ENCODE measurements at places on chromosomes 5 and 9. TPM values are rescaled to one million over a fixed set of nuclear protein-coding genes. Genes with fewer than 3 reads are reported as not detected.

DNA sequence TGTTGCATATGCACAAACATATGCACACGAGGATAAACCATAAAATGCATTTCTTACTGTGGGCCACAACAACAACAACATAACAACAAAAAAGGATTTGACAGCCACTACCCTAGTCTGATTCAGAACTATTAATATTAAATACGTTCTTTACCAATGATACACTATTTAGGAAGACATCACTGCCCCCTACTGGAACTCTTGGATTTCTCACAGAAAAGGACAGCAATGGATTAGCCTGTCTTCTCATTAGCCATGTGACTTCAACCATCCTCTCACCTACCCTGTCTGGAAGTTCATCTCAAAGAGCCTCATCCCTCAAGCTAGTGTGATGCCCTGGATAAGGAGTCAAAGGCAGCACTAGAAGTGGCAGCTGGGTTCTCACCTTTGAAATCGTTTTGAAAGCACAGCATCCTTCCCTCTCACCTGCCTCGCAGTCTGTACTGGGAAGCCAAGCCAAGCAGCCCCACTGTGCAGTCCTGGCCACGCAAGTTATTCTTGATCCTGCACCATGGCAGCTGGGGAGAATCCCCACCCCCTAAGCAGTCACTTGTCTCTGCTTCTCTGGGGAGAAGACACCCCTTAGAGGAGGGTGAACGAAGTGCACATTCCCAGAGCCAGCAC is 64.6 kb downstream of the SH3TC2 start:
- DNase-seq = no peak

Gene CDH9
- not detected for total RNA-seq

Gene BSPRY
- total RNA-seq = 3.9 TPM

DNA sequence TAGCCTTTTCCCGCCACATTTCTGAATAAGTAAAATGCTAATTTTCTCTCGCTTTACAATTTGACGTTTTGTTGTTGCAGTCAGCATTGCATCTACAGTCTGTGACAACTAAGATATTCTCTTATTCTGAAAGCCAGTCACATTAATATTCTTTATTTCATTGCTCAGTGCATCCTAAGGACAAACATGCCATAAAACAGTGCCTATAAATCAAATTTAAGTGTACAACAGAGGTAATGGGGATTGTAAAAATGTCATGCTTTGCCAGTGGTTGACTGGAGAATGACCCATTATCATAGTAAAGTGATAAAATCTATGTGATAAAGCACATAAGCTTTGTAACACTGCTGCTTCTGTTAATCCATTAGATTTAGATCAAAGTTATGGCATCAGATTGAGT is 1850.0 kb upstream of the ACO1 start:
- no peak for DNase-seq

DNA sequence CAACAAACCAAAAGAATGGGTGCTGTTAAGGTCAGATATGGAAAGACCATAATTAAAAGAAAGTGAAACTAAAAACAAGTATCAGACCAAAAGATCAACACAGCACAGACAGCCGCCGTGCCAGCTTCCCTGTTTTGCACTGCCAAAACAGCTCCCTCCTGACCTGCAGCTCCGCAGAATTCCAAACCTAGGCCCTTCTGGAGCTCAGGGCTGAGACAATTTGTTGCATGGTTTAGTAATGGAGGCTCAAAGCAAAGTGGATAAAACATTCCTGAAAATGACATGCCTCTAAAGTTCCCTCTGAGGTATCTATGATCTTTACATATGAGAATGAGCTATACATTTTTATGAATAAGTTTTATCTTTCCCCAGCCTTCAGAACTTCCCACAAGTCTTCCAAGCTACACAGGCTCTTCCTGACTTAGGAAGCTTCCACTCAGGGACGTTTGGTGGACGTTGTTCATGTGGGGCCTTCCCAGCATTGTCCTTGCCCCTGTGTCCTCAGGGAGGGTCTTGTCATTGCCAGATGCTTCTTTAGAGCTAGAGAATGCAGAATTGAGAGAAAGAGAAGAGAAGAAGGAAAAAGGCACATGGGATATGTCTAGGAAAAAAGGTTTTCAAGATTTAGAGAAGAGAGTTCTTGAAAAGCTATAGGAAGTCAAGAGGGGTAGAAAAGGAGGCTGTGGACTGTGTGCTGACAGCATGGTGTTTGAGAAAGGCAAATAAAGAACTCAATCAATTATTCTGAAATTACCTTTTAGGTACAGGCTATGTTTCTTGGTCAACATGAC is 28.4 kb upstream of the SSBP2 start:
- no peak for DNase-seq

Gene KIF24
- total RNA-seq = 2.6 TPM

Gene SLC27A6
- 10.1 TPM for total RNA-seq

- peak; percentile 78 for DNase-seq
Observed at GRCh38 chr5:121031491-121031890, 567.4 kb downstream of the PRR16 start.

GRCh38 chr9:126428534-126429175 is 102.0 kb downstream of the MVB12B start:
- no peak for DNase-seq

DNA sequence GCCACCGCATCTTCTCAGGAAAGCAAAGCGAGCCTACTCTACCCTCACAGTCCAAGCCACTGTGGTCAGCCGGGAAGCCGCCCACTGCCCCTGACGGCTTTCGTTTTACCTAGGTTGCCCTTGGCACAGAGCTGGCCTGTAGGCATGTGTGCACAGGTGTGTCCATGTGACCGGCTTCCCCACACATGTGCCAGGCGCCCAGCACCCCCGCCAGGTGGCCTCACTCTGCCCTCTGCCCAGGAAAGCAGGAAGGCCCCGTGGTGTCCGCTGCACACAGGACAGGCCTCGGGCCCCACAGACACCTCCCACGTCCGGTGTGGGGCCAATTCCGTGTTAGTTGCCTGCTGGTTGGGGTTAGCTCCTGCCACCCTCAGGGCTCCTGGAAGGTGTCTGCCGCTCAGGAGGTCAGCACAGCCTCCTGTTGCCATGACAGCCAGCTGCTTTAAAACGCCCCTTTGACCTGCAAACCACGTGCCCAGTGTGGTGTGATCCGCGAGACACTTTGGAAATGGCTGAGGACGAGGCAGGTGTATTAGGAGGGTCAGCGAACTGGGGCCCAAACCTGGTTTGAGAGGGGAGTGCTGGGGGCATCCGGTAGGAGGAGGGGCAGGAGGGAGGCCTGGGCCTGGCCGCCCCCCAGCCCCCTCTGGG is 28.7 kb downstream of the TPPP start:
- no peak for DNase-seq

Gene IL17B
- total RNA-seq = 5.6 TPM

Gene HRH2
- 1.5 TPM for total RNA-seq

Gene PCDHA9
- 0.30 TPM for total RNA-seq

Gene SELENOP
- total RNA-seq = 597 TPM

Measured in skin of body (tissue), 3 donors.